ENCODE measurements at places on chromosomes 2 and 18.

GRCh38 chr18:74063023-74063422 lies 84.6 kb downstream of the FBXO15 start:
- no peak for DNase-seq

GRCh38 chr2:209817844-209818271 lies 46.2 kb downstream of the UNC80 start:
- no peak for DNase-seq

GRCh38 chr2:120609826-120610395 lies 125.8 kb upstream of the GLI2 start:
- no peak for DNase-seq

DNA sequence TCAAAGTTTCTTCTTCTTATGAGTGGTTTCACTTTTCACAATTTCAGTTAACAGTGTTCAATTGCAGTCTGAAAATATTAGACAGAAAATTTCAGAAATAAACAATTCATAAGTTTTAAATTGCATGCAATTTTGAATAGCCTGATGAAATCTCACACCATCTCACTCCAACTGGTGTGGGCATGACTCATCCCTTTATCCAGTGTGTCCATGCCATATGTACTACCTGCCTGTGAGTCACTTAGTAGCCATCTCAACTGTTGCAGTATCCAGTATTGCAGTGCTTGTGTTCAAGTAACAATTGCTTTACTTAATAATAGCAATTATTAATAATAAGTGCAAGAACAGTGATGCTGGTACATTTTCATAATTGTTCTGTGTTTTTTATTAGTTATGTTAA lies 1202.5 kb downstream of the DSC3 start:
- DNase-seq = peak; percentile 68

GRCh38 chr2:219025637-219026585 lies 15.4 kb downstream of the CFAP65 start:
- no peak for DNase-seq

DNA sequence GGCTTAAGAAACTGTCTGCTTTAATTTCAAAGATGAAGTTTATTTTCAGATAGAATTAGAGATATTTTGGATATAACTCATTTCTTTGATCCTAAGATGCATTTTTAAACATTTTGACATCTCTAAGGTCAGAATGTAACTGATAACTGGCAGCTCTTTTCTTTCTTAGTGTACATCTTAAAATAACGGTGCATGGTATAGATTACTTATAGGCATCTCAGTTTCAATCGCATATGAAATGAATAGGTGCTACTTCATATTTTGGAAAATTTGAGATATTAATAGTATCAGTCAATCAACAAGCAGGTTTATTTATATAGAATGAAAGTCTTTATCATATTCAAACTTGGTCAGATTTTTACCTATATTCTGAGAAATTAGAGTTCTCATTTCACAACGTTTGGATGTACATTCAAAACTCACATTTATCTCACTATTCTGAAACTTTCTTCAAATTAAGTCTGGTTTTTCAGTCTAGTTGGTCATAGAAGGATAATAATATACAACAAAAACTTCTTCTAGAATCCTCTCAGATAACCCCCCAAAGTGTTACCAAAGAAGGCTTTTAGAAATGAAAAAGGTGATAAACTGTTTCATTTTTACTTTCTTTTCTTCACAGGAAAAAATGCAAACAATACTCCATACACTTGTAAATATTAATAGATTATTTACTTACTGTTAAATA lies 122.8 kb upstream of the WDSUB1 start:
- DNase-seq = no peak

- DNase-seq = no peak
Measured at GRCh38 chr2:86790676-86791572, at the start of gene CD8A. CD8A (minus strand) TSS chr2:86790913; CDS start chr2:86790825, 88 bp downstream.

GRCh38 chr18:36187826-36188721 lies 777 bp downstream of the MOCOS start:
- DNase-seq = peak; percentile 48

DNA sequence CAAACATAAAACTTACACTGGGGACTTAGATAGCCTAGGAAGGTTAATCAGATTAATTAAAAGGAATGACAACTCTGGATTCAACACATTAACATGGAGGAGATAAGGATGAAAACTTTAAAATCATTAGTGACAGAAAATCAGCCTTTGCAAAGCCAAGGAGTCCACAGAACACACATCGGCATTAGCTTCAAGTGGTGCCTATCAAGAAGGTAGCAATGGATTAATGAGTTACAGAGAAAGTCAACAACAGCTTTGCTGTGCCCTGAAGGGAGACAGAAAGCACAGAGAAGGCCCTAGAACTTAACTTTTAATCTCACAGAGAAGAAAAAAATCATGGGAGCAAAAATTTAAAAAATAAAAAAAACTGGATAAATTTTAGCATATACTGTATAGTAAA lies 88.6 kb downstream of the KCNH7 start:
- DNase-seq = peak; percentile 79

GRCh38 chr2:39094717-39095363 lies 26.0 kb downstream of the SOS1 start:
- DNase-seq = no peak

DNA sequence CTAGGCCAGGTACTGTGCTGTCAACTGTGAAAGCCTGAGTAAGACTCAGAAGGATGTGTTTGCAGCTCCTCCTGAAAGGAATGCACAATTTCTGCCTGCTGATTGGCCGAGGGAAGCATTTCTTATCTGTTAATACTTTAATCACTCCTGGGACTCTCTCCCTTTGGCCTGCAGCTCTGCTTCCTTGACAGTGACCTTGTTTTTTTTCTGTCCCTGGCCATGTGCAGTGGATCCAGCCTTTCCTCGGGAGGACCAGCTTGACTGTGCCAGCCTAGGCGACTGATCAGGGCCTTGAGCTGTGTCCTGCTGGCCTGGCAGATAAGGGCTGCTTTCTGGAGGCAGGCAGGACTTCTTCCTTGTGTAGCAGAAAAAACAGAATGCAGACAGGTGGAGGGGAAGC lies 10.0 kb downstream of the RNF144A start:
- DNase-seq = peak; percentile 36

DNA sequence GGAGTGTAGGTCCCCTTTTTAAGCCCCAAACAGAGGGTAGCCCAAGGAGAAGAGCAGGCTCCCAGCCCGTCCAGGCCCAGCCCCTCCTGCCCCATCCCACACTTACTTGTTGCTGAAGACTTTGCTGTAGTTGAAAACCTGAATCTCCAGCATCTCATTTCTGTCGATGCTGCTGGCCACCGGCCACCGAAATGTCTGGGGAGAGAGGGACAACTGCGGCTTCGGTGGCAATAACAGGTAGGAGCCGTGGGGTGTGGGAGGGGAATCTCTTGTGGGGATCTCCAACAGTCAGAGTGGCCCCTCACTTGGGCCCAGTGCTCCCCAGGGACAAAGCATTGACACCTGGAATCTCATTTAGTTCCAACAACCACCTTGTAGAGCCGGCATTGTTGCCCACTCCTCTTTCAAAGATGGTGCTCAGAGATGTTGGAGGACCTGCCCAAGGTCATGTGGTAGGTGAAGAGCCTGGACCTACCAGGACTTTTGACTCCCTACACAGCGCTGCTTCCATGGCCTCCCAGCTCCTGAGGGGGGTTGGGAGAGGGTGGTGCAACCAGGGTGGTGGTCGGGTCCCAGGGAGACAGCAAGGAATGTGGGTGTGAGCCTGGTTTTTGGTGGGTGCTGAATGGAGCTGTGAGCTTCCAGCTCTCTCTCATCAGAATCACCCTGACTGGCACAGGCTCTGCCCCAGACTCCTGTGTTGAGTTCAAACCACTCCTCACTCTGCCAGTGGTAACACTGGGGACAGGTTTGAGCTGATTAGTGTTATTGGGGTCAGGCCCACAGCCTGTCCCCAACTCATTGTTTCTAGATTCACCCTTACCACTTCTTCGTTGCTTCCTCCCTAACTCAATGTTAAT lies 50.0 kb upstream of the OTOF start:
- no peak for DNase-seq

GRCh38 chr2:38750011-38750890 lies 910 bp downstream of the SRSF7 start:
- no peak for DNase-seq

DNA sequence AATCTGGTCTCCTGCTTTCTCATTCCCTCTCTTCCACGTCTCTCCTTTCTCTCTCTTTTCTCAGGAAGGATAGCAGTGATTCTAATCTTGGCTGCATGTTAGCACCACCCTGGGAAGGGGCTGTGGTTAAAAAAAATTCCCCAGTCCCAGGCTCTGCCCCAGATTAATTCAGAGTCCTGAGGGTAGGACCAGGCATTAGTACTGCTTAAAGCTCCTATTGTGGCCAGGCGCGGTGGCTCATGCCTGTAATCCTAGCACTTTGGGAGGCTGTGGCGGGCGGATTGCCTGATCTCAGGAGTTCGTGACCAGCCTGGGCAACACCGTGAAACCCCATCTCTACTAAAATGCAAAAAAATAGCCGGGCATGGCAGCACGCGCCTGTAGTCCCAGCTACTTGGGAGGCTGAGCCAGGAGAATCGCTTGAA lies 35.4 kb upstream of the EML4 start:
- DNase-seq = no peak

DNA sequence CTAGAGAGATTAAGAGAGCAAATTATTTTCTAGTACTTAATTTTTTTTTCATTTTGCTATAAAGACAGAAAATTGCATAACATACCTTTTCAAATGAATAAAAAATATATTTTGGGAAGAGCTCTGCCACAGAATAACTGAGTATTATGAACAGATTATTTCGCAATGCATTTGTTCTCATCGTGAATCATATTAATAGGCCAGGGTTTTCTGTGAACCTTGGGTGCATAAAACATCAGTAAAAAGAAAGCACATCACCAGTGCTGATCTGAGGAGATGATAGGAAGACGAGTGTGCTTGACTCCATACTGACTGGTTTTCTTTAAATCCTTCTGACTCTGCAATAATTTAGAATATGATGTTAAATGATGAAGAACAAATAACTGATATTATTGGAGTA lies 409.1 kb downstream of the CPS1 start:
- DNase-seq = no peak

GRCh38 chr2:85795331-85796045 lies 41.7 kb downstream of the ATOH8 start:
- no peak for DNase-seq

DNA sequence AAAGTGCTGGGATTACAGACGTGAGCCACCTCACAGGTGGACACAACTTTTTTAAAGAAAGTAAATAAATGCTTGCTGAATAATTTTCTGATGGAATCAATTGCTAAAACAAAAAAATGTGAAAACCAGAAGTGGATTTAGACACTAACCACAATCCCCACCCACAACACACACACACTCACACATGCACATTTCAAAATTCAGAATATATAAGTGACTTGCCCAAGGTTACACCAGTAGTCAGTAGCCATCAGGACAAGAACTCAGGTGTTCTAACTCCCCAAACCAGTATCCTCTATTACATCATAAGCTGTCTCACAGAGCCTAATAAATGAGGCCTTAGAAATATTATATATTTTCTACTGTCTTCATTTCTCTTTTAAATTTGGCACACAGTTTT lies 1923.6 kb upstream of the PIK3C3 start:
- DNase-seq = no peak

DNA sequence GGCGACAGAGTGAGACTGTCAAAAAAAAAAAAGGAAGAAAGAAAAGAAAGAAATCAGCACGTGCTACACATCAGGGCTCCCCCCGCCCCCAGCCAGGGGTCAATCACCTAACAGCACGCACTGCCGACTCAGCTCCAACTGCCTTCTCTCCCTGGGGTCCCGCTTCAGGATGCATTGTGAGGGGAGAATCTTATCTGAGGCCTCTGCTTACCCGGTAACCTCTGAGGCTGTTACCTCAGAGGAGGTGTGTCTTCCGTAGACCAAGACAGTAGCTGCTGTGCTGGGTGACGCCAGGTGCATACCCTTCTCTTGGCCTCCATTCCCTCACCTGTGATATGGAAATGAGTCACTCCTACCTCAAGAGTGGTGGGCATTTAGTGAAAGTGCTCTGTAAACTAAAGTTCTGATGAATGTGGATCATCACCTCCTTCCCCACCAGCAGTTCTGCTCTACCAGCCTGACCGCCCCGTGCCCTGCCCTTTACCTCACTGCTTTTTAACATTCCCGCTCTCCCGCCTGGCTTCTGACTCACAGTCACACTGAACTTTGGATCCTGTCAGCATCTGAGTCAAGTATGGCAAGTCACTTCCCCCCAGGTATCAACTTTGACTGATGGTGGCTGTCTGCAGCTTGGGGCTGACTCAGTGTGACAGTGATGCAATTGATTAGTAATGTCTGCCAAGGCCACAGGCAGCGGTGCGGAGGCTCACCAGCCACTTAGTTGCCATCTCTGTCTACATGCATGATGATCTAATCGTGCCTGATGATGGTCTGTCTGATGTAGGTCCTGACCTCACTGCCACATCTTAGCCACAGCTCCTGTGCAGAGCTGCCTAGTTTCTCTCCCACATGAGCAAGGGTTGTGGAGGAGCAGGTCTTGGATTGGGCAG lies 20.1 kb downstream of the ARID5A start:
- peak; percentile 98 for DNase-seq

DNA sequence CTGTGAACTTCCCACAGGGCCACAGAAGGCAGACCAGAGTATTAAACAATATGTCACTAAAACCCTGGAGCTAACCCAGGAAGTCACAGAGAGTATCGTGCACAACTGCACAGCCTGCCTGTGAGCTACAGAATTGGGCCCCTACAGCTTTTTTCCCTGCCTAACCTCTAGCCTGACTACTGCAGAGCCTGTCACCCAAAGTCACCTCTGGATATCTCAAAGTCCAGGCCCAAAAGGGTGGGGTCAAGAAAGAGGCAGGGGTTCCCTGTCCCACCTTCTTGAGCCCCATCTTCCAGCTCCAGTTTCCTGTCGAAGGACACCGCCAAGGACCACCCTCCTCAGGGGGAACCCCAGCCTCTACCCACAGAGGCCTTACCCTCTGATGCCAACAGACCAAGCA lies 13.5 kb downstream of the GAD1 start:
- no peak for DNase-seq

GRCh38 chr2:216989340-216990129 lies 129.7 kb upstream of the TNP1 start:
- DNase-seq = no peak

GRCh38 chr2:136057023-136057801 lies 60.7 kb downstream of the CXCR4 start:
- no peak for DNase-seq

GRCh38 chr2:25697559-25698341 lies 24.4 kb upstream of the DTNB start:
- no peak for DNase-seq
